Stomach (tissue), 19 donors: ENCODE measurements at places on chromosomes 2 and 18. TPM values are rescaled to one million over a fixed set of nuclear protein-coding genes. Genes with fewer than 3 reads are reported as not detected.
A peak's percentile ranks its signal among the peaks of the same experiment; 100 is the strongest.

ERICH2 gene
- not detected for total RNA-seq

GRCh38 chr2:152466980-152467676 lies 132.2 kb downstream of the FMNL2 start:
- no peak overlapping the region for H3K4me3 ChIP-seq
- H3K27me3 ChIP-seq = no peaks in the 10 kb centered on the region
- peaks cover 78% of the 10 kb centered on the region for H3K4me1 ChIP-seq
- no peaks in the 10 kb centered on the region for H3K36me3 ChIP-seq

- no peak for DNase-seq
- H3K4me1 ChIP-seq = no peaks in the 10 kb centered on the region
- H3K27ac ChIP-seq = no peak overlapping the region
- no peaks in the 10 kb centered on the region for H3K27me3 ChIP-seq
- no peaks in the 10 kb centered on the region for H3K36me3 ChIP-seq
Measured at GRCh38 chr2:129277585-129277981, 701.9 kb upstream of the RAB6C start.

DNA sequence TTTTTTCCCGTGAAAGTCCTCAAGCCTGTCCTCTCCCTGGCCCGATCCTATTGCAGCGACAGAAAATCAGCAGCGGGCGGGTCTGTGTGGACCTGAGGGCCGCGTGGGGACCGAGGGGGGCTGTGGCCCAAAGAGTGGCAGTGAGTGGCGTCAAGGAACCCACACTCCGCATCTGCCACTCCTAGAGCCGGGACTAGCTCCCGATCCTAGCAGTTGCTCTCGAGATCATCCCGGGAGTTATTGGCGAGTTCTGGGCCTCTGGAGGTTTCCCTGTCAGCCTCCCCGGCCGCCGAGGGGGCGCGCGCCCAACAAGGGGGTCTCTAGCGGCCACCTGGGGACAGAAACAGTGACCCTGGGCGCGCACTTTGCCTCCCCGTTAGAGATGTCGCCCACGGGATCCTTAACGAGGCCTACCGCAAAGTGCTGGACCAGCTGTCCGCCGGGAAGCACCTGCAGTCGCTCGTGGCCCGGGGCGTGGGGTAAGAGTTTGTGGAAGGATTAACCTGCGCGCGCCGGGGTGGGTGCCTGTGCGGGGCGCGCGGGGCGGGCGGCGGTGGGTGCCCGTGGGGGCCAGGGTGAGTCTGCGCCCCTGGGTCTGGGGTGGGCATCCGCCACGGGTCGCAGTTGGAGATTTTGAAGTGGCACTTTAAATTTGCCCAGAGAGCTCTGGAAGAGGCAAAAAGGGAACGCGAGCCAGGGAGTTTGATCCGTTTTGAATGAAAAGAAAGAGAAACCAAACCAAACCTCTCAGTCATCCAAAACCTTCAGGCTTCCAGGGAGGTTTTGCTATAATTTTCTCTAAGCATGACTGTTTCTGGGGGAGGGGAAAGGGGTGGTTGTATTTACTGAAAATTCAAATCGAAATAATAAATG lies 3.5 kb downstream of the ADCYAP1 start:
- DNase-seq = no peak
- H3K36me3 ChIP-seq = no peaks in the 10 kb centered on the region
- peak overlapping the region; percentile 39 for H3K4me3 ChIP-seq
- peaks cover 50% of the 10 kb centered on the region for H3K27me3 ChIP-seq
